ENCODE measurements at places on chromosomes 5 and 9. TPM values are rescaled to one million over a fixed set of nuclear protein-coding genes. Genes with fewer than 3 reads are reported as not detected.

- DNase-seq, result no peak
Observed at GRCh38 chr5:112684121-112684520, 53.6 kb upstream of the APC start.

DNA sequence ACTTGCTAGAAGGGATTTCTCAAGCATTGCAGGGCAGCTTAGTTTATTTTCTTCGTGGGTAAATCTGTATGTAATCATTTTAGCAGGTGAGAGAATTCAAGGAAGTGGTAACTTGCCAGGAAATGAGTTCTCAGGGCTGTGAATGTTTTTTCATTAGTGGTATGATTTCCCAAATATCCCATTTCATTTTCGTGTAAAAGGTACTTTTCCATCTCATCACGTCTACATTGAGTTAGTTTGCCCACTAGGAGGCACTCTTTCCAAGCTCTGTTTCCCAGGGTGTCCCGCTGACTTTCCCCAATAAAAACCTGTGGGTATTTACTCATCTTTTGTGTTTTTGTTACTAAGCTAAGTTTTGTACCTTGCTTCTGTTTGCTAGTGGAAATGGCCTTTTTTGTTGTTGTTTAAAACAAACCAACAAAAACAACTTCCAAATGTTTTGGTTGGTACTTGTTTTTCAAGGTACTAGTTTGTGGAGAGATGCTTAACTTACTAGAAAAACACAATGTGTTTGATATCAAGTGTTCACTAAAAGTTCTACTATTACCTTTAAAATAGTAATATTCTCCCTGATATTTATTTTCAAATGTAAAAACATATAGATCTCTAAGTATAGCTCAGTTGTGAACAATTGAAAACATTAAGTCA lies 373.6 kb downstream of the ADGRV1 start:
- no peak for DNase-seq

- no peak for DNase-seq
Observed at GRCh38 chr5:124631874-124632550, 114.4 kb downstream of the ZNF608 start.

- DNase-seq, result peak; percentile 5
Observed at GRCh38 chr5:111859533-111860270, 102.7 kb upstream of the NREP start.

DNA sequence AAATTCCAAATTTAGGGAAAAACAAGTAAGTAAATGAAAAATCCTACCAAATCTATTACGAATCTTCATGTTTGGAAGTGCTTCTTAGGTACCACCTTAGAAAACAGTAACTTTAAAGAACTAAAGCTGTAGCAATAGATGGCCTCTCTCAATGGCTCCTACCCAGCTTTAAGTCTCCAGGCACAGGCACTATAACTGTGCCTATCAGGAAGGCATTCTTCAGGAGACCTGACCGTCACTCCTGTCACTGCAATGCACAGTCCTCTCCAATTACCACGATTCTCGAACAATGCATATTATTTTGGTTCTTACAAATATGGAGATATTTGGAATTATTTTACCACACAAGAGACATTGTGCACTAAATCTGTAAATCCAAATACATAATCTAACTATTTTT lies 12.9 kb downstream of the NFIB start:
- DNase-seq, result no peak

The CDC20B gene
- not detected for total RNA-seq

The CDX1 gene
- 0.33 TPM for total RNA-seq

The CER1 gene
- not detected for total RNA-seq

The TPRN gene
- 20.1 TPM for total RNA-seq

The SEMA5A gene
- total RNA-seq, result 4.0 TPM

The SOHLH1 gene
- not detected for total RNA-seq

The SETD9 gene
- 25.3 TPM for total RNA-seq

All from kidney epithelial cell (primary cell).